ENCODE measurements at places on chromosomes 7 and 10.

DNA sequence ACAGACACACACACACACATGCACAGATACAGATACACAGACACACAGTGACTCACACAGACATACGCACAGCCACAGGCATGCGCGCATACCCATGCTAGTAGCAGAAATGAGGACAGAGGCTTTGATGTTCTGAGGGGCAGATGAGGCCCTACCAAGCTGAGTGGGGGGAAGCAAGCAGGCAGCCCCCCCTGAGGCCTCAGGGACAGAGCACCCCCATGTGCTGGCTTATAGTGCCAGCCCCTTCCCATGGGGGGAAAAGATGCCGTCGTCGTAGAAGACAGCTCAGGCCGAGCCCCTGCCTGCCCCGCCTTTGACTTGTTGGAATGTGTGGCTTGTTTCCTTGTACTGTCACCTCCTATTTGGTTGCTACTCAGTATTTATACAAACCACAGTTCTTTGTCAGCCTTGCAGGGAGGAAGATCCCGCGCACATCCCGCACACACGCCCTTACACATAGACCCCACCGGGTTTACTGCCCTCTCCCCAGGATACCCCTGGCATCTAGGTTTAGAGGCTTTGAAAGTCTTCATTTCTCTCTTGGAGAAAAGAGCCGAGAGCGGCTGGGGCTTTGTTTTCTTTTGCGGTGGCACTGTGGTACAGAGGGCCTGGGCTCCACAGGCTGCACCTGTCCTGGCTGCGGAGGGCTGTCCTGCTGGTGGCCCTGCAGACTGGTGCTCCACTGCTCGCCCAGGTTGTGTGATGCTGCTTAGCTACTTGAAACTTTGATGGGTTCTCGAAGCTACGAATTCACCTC is 112.5 kb downstream of the DOCK1 start:
- DNase-seq, result no peak

DNA sequence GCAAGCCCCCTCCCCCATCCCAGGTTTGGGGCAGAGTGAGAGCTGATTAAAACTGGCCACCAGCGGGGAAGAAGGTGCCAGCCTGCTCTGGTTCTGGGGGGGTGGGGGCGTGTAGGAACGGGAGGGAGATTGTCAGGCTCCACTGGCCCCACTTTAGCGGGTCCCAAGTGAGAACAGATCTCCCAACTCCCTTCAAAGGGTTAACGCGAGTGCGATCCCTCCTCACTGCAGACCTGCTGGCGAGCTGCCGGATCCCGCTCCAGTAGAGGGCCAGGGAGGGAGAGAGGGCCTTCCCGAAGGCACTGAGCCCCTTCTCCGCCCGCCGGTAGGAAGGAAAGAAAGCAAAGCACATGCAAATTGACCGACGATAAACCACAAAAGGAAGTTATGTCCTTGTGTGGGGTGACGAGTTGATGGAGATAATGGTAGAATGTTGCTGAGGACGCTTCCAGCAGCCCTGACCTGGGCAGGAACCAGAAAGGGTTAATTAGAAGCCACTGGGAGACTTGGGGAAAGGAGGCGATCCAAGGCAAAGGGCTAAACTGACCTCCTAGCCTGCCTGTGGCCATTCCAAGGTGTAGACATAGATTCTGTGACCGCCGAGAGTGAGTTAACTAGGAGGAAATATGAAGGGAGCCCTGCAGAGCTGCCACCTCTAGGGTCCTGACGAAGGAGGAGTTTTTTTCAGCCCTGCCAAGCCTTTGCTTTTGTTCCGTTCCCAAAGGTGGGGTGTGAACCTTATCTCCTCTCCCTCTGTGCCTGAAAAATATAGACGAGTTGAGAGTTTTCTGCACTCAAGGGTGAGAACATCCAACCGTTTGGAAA is 1.5 kb downstream of the NRG3 start:
- DNase-seq, result no peak

- no peak for DNase-seq
These were observed 1004.0 kb downstream of the ANKRD7 start for GRCh38 chr7:119228482-119228881.

- DNase-seq, result no peak
These were observed 14.6 kb downstream of the ASB15 start for GRCh38 chr7:123616223-123616622.

GRCh38 chr7:66921918-66922486 is 977 bp downstream of the TMEM248 start:
- peak; percentile 8 for DNase-seq

- DNase-seq, result no peak
These were observed 128.4 kb downstream of the NRBF2 start for GRCh38 chr10:63261496-63261895.

- no peak for DNase-seq
These were observed 48.0 kb downstream of the CAMK1D start for GRCh38 chr10:12397147-12397896.

DNA sequence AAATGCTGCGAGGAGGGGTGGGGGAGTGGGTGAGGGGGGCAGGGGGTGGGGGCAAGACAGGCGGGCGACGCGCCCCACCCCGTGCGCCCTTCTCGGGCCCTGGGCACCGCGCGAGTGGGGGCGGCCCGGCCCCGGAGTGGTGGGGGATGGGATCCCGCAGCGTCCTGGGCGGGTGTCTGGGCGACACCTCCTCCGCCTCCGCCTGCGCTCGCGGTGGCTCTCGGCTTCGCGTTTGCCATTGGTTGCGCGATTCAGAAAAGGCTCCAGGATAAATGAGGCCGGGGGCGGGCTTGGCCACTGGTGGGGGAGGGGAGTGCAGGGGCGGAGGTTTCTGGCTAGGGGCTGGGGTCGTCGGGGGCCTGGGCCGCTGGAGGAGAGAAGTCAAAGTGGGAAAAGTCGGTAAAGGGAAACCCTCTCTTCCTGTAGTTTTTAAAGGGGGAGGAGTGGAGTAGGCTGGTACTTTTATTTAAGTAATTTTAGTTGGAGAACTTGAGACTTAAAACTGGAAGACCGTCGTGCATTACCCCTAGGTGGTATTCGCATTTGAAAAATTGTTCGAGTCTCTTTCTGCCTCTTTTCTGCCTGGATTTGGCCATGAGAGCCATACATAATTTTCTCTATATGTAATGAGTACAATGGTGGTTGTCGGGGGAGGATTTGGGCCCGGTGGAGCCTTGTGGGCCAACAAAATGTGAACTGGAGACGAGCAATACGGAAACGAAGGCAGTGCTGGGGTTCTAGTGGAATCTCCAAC is 992 bp upstream of the IGF2BP3 start:
- DNase-seq, result no peak

DNA sequence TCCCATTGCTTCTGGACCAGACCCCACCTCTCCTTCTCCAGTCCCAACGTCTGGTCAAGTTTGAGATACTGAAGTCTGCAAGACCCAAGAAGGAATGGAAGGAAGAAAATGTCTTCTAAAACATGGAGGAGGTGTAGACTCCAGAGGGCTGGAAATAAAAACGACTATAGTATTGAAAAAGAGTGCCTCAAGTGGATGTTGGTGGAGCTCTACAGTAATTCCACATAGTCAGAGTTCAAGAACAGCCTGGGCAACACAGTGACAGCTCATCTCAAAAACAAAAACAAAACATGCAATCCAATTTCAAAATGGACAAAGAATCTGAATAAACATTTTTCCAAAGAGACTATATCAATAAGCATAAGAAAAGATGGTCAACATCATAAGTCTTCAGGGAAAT is 2.3 kb upstream of the PCGF6 start:
- no peak for DNase-seq

DNA sequence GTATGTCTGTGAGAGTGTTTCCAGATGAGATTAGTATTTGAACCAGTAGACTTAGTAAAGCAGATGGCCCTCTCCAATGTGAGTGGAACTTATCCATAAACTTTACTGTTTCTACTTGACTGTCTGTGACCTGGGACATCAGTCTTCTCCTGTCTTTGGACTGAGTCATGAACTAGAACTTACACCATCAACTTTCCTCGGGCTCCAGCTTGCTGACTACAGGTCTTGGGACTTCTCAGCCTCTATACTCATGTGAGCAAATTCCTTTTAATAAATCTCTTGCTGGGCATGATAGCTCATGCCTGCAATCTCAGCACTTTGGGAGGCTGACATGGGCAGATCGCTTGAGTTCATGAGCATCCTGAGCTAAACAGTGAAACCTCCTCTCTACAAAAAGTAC is 25.7 kb upstream of the WAPL start:
- no peak for DNase-seq

DNA sequence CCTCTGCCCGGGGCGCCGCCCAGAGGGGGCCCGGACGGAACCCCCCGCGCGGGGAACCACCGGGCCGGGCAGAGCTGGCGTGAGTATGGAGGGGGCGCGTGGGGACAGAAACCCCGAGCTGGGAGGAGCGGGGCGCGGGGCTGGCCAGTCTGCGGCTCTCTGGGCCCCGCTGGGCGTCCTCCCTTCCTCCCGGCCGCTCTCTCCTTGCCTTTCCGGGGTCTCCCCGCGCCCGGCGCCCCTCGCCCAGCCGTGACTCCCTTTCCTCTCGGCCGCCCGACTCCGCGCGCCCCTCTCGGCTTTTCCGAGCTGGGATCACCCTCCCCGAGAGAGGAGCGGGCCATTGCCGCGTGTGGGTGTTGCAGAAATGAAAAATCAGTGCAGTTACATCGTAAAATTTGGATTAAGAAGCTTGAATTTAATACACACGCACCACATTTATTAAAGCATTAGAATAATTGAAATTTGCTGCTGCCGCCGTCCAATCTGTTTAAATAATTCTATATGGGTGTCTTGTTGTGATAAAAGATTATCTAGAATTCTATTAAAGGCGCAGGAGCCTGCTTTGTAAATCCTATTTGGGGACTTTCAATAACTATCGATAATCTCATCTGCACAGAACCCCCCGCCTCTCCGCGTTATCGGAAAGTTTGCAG is 9.1 kb downstream of the UNCX start:
- no peak for DNase-seq

DNA sequence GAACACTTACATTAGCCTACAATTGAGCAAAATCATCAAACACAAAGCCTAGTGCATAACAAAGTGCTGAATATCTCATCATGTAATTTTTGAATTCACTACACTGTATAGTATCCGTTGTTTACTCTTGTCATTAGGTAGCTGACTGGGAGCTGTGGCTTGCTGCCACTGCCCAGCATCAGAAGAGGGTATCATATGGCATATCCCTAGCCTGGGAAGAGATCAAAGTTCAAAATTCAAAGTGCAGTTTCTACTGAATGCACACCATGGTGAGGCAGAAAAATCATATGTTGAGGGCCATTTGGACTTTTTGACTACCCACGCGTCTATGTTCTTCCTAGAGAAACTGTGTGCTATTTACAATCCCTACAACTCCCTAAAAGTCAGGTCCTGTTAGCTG is 7.5 kb upstream of the ZC3HAV1 start:
- DNase-seq, result no peak
